ENCODE measurements at places on chromosomes 1 and 21. TPM values are rescaled to one million over a fixed set of nuclear protein-coding genes. Genes with fewer than 3 reads are reported as not detected.

Gene CRP
- total RNA-seq, result not detected

GRCh38 chr21:44816761-44817505, 929 bp downstream of the SUMO3 start:
- H3K27me3 ChIP-seq, result peaks cover 2% of the 10 kb centered on the region
- peak overlapping the region; percentile 71 for H3K4me3 ChIP-seq
- H3K36me3 ChIP-seq, result peaks cover 17% of the 10 kb centered on the region
- peak overlapping the region; percentile 11 for H3K27ac ChIP-seq

DNA sequence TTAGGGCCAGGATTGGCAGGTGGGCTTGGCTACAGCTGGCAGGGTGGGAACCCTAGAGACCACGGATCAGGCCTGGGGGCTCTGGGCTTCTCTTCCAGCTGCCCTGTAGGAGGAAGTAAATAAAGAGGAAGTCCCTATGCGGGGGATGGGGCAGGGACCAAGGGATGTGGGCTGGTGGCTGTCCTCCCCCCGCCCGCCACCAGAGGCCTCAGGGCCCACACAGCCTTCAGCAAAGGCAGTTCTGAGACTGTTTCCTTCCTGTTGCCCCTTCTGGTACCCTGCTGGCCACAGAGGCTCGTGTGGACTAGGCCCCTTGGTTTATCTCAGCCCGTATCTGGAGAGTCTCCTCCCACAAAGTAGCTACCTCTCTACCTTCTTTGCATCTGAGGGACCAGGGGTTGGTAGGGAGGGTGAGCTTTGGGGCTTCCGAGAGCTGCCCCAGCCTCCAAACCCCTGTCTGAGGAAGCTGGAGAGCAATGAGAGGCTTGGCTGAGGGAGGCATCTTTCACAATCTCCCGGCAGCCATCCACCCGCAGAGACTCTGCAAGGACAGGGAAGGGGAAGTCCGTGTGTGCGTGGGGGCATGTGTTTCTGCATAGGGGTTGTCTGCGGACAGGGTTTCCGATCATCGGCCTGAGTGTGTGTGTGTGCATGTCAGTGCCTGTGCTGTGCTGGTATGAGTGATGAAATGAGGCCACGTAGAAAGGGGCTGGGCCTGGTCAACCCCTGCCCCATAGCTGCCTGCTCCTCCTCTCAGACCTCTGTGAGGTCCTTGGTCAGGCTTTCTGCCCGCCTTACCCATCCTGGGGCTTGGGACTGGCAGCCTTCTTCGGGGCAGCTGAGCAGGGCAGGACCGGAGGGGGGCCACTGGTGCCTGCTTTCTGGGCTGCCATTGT, 12.5 kb downstream of the RPS6KA1 start:
- peak overlapping the region; percentile 97 for H3K27ac ChIP-seq
- peak; percentile 73 for DNase-seq
- H3K4me3 ChIP-seq, result peak overlapping the region; percentile 77
- peaks cover 40% of the 10 kb centered on the region for H3K36me3 ChIP-seq
- H3K4me1 ChIP-seq, result peaks cover 67% of the 10 kb centered on the region
- H3K27me3 ChIP-seq, result no peaks in the 10 kb centered on the region

- H3K27ac ChIP-seq, result no peak overlapping the region
- H3K4me3 ChIP-seq, result no peak overlapping the region
- H3K36me3 ChIP-seq, result no peaks in the 10 kb centered on the region
- H3K27me3 ChIP-seq, result no peaks in the 10 kb centered on the region
- H3K4me1 ChIP-seq, result no peaks in the 10 kb centered on the region
Observed at GRCh38 chr1:17645068-17645911, 105.8 kb downstream of the ARHGEF10L start.

Gene ATG4C
- total RNA-seq, result 8.2 TPM

Gene DCST2
- total RNA-seq, result 0.80 TPM

DNA sequence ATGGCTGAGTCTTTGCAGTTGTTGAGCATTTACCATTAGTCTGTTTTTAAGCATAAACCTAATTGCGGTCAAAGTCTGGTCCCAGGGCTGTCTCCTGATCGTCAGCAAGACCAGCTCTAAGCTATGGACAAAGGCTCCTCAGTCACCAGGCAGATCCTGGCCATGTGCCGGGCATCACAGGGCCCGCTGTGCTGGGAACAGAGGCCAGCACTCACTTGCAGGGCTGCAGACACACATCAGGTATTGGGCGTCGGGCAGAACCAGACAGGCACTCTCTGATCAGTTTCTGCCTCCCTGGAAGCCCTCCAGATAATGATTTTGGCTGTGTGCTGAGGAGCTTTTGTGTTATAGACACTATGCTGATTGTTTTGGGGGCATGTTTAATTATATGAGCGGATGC, 26.6 kb downstream of the TMEM51 start:
- peaks cover 10% of the 10 kb centered on the region for H3K27me3 ChIP-seq
- DNase-seq, result no peak
- H3K36me3 ChIP-seq, result no peaks in the 10 kb centered on the region
- H3K27ac ChIP-seq, result no peak overlapping the region
- no peak overlapping the region for H3K4me3 ChIP-seq

Gene OR6K2
- not detected for total RNA-seq

GRCh38 chr1:51733793-51734522, 117.1 kb downstream of the OSBPL9 start:
- H3K4me3 ChIP-seq, result no peak overlapping the region
- no peak overlapping the region for H3K27ac ChIP-seq
- peaks cover 33% of the 10 kb centered on the region for H3K4me1 ChIP-seq
- H3K36me3 ChIP-seq, result no peaks in the 10 kb centered on the region
- no peaks in the 10 kb centered on the region for H3K27me3 ChIP-seq

- no peaks in the 10 kb centered on the region for H3K36me3 ChIP-seq
- H3K4me1 ChIP-seq, result no peaks in the 10 kb centered on the region
- H3K27ac ChIP-seq, result no peak overlapping the region
- no peak overlapping the region for H3K4me3 ChIP-seq
- DNase-seq, result no peak
Observed at GRCh38 chr1:72111662-72112061, 170.7 kb downstream of the NEGR1 start.

- peaks cover 5% of the 10 kb centered on the region for H3K4me1 ChIP-seq
- no peak overlapping the region for H3K27ac ChIP-seq
- peaks cover 41% of the 10 kb centered on the region for H3K27me3 ChIP-seq
- no peak overlapping the region for H3K4me3 ChIP-seq
Observed at GRCh38 chr1:93061895-93062792, 16.9 kb upstream of the MTF2 start.

- H3K27me3 ChIP-seq, result peaks cover 29% of the 10 kb centered on the region
- H3K27ac ChIP-seq, result no peak overlapping the region
- H3K36me3 ChIP-seq, result no peaks in the 10 kb centered on the region
- H3K4me1 ChIP-seq, result peaks cover 5% of the 10 kb centered on the region
- DNase-seq, result no peak
Observed at GRCh38 chr1:33429856-33430691, 821 bp downstream of the PHC2 start.

Gene HSPA6
- total RNA-seq, result 4.9 TPM

DNA sequence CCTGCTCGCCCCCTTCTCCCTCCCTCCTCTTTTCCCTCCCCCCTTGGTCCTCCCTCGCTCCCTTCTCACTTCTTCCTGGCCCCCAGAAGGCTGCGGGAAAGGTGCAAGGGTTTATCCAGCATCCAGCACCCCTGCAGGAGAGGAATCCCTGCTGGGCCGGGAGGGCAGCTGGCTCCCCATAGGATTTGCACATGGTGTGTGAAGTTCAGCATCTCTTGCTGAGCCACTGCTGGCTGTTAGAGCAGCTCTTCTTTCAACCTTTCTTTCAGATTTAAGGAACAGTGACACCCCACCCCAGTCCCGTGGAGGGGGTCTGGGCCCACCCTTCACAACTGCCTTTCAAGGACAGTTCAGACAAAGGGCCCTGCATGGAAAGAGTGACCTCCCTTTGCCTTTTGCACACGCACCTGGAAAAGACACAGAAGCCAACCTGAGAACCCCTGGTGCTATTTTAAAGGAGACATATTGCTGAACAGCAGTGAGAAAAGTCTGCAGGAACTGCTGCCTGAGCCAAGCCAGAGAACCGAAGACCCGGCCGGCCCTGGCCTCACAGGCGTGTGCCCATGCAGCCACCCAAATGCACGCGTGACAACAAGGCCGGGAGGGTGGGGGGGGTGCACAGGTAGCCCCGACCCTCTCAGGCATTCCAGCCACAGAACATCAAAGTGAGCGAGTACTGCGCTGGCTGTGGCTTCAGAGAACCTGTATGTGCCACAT, 66.6 kb downstream of the SLC37A1 start:
- no peak overlapping the region for H3K4me3 ChIP-seq
- peaks cover 15% of the 10 kb centered on the region for H3K36me3 ChIP-seq
- no peak overlapping the region for H3K27ac ChIP-seq
- no peak for DNase-seq
- no peaks in the 10 kb centered on the region for H3K27me3 ChIP-seq
- no peaks in the 10 kb centered on the region for H3K4me1 ChIP-seq

Gene ARPC5
- 169 TPM for total RNA-seq

Gene PLEKHG5
- 1.1 TPM for total RNA-seq

Gene MAB21L3
- total RNA-seq, result not detected

Gene CYP2J2
- 0.16 TPM for total RNA-seq

Gene CASP9
- 19.4 TPM for total RNA-seq

DNA sequence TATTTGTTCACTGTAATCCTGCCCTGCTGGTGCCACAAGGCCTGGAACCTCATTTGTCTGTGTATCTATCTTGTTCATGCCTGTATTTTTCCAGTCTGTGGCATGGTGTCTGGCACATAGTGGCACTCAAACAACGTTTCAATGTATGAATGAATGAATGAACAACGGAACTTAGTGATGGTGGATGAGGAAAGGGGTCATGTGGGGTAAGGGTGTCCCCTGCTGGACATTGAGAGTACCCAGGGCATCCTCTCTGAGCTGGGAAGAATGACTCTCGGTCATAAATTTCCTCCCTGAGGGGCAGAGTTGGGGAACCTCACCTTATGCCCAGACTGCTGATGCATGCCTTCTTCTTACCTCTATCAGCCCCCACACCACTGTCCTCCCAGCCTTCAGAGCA, 18.9 kb upstream of the ZNF683 start:
- H3K36me3 ChIP-seq, result no peaks in the 10 kb centered on the region
- H3K4me3 ChIP-seq, result no peak overlapping the region
- peak; percentile 31 for DNase-seq

Gene KCNJ10
- total RNA-seq, result not detected

- no peak for DNase-seq
- H3K36me3 ChIP-seq, result no peaks in the 10 kb centered on the region
Observed at GRCh38 chr21:32520875-32521735, 64.2 kb downstream of the TCP10L start.

GRCh38 chr1:100578201-100578600, 40.3 kb downstream of the GPR88 start:
- H3K27me3 ChIP-seq, result peaks cover 6% of the 10 kb centered on the region
- no peak for DNase-seq

DNA sequence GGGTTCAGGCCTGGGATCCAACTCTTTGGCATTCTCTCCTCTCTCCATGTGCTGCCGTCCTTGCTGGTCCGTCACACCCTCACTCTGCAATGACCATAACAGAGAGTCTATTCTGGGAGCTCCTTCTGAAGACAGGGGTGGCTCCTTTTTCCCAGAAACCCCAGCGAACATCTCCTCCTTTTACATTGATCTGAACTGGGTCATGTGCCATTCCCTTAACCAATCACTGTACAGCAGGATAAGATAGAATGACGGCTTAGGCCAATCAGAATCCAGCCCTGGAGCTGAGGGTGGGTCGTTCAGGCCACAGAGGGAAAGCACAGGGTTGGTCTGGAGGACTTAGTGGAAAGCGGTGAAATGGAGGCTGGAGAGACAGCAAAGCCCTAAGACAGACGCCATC, 740.1 kb downstream of the MATN1 start:
- no peak overlapping the region for H3K27ac ChIP-seq
- H3K27me3 ChIP-seq, result no peaks in the 10 kb centered on the region

Gene CD1B
- total RNA-seq, result not detected

Gene SYCP1
- total RNA-seq, result not detected

GRCh38 chr1:87240661-87241285, 87.9 kb upstream of the LMO4 start:
- H3K27ac ChIP-seq, result no peak overlapping the region
- DNase-seq, result no peak
- H3K4me3 ChIP-seq, result no peak overlapping the region
- no peaks in the 10 kb centered on the region for H3K36me3 ChIP-seq
- peaks cover 4% of the 10 kb centered on the region for H3K27me3 ChIP-seq
- H3K4me1 ChIP-seq, result peaks cover 6% of the 10 kb centered on the region

Gene LCE2A
- not detected for total RNA-seq

DNA sequence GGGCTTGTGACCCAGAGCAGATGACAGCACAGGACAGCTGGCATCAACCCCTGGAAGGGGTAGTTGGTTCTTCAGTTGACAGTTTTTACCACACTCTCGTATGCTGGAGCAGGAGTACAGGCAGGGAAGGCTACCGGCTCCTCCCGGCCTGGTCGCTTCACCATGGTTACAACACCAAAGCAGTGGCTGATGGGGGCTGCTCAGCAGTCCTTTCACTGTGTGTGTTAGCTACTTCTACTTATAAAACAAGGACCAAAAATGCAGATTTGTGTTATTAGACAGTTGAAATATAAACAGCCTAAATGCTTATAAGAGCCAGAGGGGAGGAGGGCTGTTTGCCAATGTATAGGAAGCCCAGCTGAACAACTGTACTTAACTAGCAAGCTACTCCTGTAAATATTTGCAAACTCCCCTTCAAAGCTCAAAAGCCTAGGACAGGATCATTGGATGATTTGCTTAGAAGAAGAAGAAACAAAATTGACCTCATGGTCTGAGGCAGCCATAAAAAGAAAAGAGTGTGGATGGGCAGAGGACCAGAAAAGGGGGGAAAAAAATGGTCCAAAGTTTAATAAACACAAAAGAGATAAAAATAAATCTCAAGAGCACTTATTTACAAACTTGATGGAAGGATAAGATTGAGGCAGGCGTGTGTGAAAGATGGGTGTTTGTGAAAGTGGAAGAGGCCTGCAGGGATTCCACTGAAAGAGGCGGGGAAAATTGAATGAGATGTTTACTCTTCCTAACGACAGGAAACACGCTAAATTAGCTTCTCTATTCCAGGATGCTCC, 57.1 kb downstream of the TGFB2 start:
- DNase-seq, result no peak
- no peak overlapping the region for H3K27ac ChIP-seq

- no peak overlapping the region for H3K4me3 ChIP-seq
- H3K27ac ChIP-seq, result no peak overlapping the region
- peaks cover 12% of the 10 kb centered on the region for H3K36me3 ChIP-seq
- H3K27me3 ChIP-seq, result no peaks in the 10 kb centered on the region
- H3K4me1 ChIP-seq, result no peaks in the 10 kb centered on the region
Observed at GRCh38 chr1:35340519-35340918, 72.0 kb downstream of the ZMYM4 start.

GRCh38 chr1:90835661-90836344, 118.7 kb upstream of the BARHL2 start:
- peaks cover 88% of the 10 kb centered on the region for H3K27me3 ChIP-seq
- H3K4me1 ChIP-seq, result peaks cover 3% of the 10 kb centered on the region
- no peak for DNase-seq
- no peaks in the 10 kb centered on the region for H3K36me3 ChIP-seq
- no peak overlapping the region for H3K27ac ChIP-seq

GRCh38 chr1:82706741-82707140, 906.0 kb downstream of the ADGRL2 start:
- no peak overlapping the region for H3K27ac ChIP-seq
- DNase-seq, result no peak
- H3K27me3 ChIP-seq, result no peaks in the 10 kb centered on the region
- H3K36me3 ChIP-seq, result no peaks in the 10 kb centered on the region
- no peak overlapping the region for H3K4me3 ChIP-seq

Data from activated T-helper 2 cell treated with anti-CD3 and anti-CD28 coated beads, Interferon-gamma antibody, Interleukin-2, Interleukin-4, amounts not matched to agents 10 μg/mL and 5 μg/mL and 100 μg/mL, durations not matched to agents 14 hours and 24 hours and 36 hours (primary cell).